Foreskin keratinocyte (primary cell): ENCODE measurements at places on chromosomes 4 and X. TPM values are rescaled to one million over a fixed set of nuclear protein-coding genes. Genes with fewer than 3 reads are reported as not detected.

The PLP2 gene
- 462 and 529 TPM in 2 replicates for polyA plus RNA-seq

The MCF2 gene
- polyA plus RNA-seq, result 0.07 and 0.12 TPM in 2 replicates

The FOXR2 gene
- polyA plus RNA-seq, result not detected in 2 replicates

The FGF5 gene
- polyA plus RNA-seq, result 2.7 TPM in 2 replicates

The MAGEC2 gene
- polyA plus RNA-seq, result not detected in 2 replicates

The NUP62CL gene
- 1.6 and 2.0 TPM in 2 replicates for polyA plus RNA-seq

The OPRPN gene
- polyA plus RNA-seq, result not detected in 2 replicates

The F8A3 gene
- polyA plus RNA-seq, result 0.02 and 0.06 TPM in 2 replicates

The TRIM60 gene
- polyA plus RNA-seq, result not detected in 2 replicates
